ENCODE measurements at places on chromosomes 5 and 9.

GRCh38 chr5:151315998-151316597 lies 12.5 kb upstream of the SLC36A3 start:
- peak; percentile 61 for DNase-seq

GRCh38 chr9:6239048-6239461 lies 23.4 kb downstream of the IL33 start:
- DNase-seq: no peak

DNA sequence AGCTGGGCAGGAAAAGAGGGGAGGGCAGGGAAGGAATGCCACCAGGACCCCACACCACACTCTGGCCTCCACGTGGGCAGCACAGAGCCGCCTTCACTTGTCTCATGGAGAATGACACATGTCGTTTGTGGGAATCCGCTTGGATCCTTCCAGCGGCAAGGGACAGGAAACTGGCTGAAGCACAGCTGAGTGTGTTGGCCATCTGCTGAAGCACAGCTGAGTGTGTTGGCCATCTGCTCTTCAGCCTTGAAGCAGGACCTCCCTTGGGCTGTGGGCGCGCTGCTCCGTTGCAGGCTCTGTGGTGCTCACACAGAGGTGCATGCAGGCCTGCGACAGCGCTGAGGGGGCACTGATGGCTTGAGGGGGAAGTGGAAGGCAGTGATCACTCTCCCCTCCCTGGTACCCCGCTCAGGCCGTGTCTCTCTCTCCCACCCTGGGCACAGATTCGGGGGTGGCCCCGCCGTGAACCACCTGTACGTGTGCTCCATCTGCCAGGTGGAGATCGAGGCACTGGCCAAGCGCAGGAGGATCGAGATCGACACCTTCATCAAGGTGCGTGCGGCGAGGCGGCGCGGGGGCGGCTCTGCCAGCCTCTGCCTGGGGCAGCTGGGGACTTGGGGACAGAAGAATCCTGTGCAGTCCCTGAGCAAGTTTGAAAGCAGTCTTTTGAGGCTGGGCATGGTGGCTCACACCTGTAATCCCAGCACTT lies 40.6 kb downstream of the USP20 start:
- DNase-seq: no peak

DNA sequence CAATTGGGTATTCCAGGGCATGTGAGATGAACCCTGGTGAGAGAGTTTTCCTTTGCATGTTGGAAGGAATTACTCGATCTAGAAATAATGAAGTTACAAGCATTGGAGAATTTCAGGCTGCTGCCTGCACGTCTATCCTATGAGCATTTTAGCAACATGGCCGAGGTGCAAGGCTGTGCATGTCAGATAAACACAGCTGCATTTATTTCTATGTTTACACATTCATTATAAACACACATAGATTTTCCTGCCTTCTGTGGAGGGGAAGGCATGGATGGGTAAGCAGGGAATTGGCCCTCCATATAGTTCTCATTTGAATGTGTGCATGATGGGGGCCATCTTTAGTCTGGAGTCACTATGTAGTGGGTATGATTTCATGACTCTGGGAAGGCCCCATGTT lies 42.3 kb downstream of the AOPEP start:
- DNase-seq: no peak

DNA sequence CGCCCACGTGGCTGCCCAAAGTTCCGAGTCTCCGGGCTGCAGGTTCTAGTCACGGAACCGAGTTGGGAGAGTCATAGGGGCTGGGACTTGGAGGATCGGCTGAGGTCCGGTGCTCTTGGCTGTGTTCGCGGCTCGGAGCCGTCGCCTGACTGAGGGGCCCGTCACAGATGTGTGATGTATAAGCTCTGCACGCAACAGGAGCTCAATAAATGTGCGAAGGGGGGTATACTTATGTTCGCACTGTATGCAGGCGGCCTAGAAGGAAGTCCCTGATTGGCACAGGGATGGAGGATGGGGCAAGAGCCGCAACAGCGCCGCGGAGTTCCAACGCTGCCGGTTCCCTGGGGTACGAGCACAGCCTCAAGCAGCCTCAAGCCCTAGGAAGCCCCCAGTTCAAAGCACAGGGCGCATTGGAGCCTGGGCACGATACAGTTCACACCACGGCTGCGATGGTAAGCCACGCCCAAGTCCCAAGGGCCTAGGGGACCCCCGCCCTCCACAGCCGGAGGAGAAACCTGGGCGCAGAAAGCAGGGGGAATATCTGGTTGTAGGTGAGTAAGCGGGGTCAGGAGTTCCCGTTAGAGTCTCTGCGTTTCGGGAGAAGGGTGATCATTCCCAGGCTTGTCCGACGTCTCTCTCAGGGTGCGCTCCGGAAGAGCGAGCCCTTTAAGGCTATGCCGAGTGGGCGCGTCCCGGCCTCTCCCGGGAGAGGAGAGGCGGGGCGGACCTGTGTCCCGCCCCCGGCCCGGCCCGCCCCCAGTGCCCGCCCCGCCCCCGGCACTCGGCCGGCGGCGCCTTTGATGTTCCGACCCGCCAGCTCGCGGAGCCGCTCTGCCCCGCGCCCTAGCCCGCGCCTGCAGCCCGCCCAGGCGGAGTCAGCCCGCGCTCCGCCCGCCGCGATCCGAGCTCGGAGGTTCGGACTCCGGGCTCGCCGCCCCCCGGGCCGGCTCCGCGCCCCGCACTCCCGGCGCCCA lies at the start of gene TCF7:
Gene TCF7, plus strand, starts transcription at position 780 of the 974 bp plus-strand sequence. CDS start 226 bp downstream, outside the sequence.
- DNase-seq: peak; percentile 59

- no peak for DNase-seq
Measured at GRCh38 chr5:115588640-115589039, 13.6 kb downstream of the TICAM2 start.

Data from stimulated activated CD4-positive, alpha-beta T cell treated with anti-CD3 and anti-CD28 coated beads, Interleukin-2, amount 100 ng/mL, for 48 hours (primary cell).